ENCODE measurements at places on chromosomes 13 and 19.

DNA sequence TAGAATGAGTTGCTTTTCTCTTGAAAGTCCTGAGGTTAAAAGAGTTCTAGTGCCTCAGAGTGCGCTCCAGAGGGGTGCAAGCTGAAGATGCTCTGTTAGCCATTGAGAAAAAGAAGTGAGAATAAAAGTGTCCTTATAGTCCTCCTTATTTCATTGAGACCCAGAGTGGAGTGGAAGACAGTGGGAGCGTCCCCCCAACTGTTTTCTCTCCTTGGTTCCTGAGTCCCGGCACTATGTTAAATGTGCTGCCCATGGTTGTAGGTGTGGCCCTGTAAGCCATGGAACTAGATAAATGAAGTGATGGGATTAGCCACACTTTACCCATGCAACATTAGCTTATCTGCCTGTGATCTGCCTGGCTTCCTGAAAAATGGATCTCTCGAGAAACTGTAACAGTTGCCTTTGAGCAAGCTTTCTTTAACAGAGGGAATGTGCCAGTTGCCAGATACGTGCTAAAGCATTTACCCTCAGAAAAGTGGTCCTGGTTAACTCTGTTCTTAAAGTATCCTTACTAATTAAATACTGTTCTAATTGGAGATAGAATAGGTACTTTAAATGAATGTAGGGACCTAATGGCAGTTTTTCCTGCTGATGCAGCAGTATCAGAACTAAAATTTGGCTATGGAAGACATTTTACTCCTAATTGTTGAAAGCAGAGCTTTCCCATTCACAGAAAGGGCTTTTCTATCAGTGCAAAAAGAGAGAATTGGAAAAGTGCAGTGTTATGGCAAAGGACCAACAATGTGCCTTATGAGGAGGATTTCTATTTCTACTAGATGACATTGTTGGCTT is 21.4 kb upstream of the PSG9 start:
- DNase-seq = no peak

- no peak for DNase-seq
Measured at GRCh38 chr19:5142725-5143097, 173.8 kb downstream of the KDM4B start.

GRCh38 chr13:101626925-101627555 is 174.6 kb downstream of the ITGBL1 start:
- no peak for DNase-seq

- no peak for DNase-seq
Measured at GRCh38 chr13:46983881-46984280, 87.0 kb upstream of the HTR2A start.

GRCh38 chr19:1616875-1617274 is 11.6 kb upstream of the UQCR11 start:
- DNase-seq = no peak

DNA sequence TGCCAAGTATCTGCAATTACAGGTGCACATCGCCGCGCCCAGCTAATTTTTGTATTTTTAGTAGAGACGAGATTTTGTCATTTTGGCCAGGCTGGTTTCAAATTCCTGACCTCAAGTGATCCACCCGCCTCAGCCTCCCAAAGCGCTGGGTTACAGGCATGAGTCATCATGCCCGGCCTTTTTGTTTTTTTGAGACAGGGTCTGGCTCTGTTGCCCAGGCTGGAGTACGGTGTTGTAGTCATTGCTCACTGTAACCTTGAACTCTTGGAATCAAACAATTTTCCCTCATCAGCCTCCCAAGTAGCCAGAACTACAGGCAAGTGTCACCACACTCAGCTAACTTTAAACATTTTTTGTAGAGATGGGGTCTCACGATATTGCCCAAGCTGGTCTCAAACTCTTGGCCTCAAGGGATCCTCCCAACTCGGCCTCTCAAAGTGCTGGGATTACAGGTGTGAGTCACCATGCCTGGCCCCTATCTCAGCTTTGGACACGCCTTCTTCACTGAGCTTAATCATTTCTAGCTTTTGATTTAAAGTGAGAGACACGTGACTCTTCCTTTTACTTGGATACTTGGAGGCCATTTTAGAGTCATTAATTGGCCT is 4.0 kb upstream of the IRGC start:
- no peak for DNase-seq

- no peak for DNase-seq
Measured at GRCh38 chr19:45716359-45717130, 14.2 kb downstream of the FBXO46 start.

- DNase-seq = no peak
Measured at GRCh38 chr19:39595950-39596349, 6.4 kb upstream of the LGALS13 start.

- no peak for DNase-seq
Measured at GRCh38 chr19:1379126-1379905, 4.4 kb upstream of the NDUFS7 start.

- DNase-seq = peak; percentile 27
Measured at GRCh38 chr13:75139291-75139690, 342.7 kb downstream of the TBC1D4 start.

GRCh38 chr13:51280379-51280940 is 58.3 kb downstream of the FAM124A start:
- DNase-seq = no peak

DNA sequence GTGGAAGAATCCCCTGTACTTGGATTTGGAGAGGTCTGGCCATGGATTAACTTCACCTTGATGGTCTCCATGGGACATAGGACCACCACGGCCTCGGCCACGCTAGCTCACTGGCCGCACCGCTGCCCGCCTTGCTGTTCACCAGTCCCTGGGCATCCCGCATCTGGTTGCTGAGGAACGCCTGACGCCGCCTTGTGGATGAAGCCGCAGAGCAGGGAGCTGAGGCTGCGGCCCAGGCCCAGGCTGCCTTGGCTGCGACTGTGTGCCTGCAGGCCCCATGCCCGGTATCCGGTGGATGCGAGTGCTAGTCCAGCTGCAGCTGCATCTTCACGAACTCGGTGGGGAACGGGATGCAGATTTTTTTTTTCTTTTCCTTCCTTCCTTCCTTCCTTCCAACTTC is 1407.1 kb downstream of the UQCRFS1 start:
- DNase-seq = no peak

GRCh38 chr13:71597150-71597549 is 269.9 kb downstream of the DACH1 start:
- DNase-seq = no peak

- DNase-seq = no peak
Measured at GRCh38 chr19:7516333-7516732, 430 bp downstream of the ZNF358 start.

GRCh38 chr13:24605923-24606372 is 74.3 kb upstream of the ATP12A start:
- peak; percentile 12 for DNase-seq

DNA sequence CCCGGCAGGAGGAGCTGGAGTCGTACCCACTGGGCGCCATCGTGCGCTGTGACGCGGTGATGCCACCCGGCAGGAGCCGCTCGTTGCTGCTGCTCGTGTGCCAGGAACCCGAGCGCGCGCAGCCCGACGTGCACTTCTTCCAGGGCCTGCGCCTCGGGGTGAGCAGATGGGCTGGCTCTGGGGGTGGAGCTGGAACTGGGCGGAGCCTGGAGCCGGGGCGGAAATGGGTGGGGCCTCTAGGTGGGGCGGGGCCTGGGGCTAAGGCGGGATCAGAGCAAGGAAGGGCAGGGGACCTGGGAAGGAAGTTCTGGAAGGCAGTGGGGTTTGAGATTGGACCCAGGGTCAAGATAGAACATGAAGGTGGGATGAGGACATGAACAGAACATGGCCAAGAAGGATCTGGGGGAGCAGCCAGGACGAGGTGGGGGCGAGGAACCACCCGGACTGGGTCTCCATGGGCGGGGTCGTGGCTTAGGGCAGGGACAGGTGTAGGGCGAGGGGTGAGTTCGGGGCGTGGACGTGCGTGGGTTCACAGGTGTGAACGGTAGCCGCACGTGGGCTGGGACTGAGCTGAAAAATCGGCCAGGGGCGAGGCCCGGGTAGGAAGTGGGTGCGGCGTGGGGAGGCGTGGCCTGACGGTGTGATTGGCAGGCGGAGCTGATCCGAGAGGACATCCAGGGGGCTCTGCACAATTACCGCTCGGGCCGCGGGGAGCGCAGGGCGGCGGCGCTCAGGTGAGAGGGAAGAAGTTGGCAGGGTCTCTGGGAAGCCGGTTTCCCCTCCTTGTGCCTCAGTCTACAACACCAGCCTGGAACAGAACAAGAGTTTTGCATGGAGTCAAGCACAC is 4.7 kb downstream of the EPS8L1 start:
- DNase-seq = peak; percentile 36

- peak; percentile 86 for DNase-seq
Measured at GRCh38 chr13:44932171-44932849, 57.0 kb downstream of the NUFIP1 start.

DNA sequence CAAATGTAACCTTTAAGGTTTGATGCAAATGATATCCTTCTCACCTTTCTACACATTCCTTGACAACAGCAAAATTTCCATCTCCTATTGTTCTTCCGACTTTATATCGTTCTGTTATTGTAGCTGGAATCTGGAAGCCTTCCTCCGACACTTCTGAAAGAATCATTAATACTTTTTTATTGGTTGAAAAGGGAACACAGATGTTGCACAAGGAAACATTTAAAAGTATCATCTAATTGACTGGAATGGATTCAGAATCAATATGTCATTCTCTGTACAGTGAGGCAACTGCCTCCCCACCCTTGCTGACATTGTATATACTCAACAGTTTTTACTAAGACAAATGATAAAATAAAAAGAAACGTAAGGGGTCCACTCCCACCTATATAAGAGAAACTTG is 295.2 kb downstream of the DCLK1 start:
- DNase-seq = no peak

- peak; percentile 72 for DNase-seq
Measured at GRCh38 chr13:99033814-99034213, 56.0 kb upstream of the DOCK9 start.

DNA sequence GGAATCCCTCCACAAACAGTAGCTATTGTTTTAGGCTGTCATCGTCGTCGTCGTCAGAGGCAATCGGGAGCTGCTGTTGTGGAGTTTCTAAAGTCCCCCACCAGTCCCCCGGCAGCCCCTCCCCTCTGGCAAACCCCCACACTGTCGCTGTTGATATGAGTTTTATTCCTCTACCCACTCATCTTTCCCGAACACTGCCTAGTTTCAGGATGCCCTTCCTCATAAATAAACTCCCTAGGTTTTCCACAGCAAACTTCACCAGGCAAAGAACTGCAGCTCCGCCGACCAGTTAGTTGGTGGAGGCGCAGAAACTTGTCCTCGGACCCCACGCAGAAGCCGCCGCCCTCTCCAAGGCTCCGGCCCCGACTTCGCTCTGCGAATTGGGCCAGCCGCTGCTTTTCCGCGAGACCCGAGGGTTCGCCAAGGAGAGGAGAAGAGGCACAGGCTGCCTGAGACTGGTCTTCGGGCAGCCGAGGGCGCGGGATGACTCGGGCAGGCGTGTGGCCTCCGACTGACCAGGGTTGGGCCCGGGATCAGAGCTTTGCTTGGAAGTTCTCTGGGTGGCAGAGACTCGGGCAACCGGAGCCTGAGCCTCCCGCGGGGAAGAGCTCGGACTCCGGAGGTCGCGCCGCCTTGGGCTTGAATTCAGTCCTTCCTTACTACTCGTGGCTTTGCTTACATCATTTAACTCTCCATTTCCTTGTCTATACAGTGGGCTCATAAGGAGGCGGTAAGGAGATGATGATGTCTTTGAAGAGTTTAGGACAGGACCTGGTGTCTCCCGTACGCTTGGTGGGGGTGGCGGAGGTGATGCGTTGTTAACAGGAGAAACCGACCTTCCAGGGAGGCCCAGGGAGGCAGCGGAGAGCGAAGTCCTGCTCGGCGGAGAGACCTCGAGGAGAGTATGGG is 7.9 kb downstream of the PDX1 start:
- DNase-seq = no peak

DNA sequence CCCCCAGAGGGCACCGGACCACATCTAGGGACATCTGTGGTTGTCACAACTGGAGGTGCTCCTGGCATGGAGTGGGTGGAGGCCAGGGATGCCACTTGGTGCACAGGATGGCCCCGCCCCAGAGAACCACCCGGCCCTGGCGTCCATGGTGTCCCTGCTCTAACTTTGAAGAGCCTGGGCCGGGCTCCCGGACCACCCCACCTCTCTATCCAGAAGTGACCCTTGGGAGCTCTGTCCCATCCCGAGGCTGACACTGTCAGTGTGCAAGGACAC is 22.9 kb upstream of the MYDGF start:
- no peak for DNase-seq

DNA sequence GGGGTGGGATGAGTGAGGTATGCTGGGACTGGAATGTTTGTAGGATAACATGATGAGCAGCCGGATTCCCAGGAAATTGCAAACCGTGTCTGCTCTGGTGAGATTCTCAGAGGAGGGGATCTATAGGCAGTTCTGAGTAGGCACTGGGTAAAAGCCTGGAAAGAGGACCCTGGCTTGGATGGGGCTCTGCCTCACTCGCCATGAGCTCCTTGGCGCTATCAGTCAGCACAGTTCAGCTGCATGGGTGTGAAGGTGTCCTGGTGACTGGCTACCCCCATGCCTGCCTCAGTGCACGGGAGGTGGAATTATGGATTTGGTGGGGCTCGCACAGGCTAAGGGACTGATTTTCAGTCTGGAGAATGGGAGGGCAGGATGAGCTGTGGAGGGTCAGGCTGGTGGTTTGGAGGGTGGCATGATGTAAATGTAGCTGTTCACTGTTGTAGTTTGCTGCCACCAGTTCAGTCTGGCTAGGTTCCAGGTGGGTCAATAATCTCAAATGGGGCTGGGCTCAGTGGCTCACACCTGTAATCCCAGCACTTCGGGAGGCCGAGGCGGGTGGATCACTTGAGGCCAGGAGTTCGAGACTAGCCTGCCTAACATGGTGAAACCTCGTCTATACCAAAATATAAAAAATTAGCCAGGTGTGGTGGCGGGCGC is 9.2 kb upstream of the ZNF627 start:
- DNase-seq = no peak

All from umbilical cord (tissue), 2 donors.